ENCODE measurements at places on chromosomes 1 and 21.

DNA sequence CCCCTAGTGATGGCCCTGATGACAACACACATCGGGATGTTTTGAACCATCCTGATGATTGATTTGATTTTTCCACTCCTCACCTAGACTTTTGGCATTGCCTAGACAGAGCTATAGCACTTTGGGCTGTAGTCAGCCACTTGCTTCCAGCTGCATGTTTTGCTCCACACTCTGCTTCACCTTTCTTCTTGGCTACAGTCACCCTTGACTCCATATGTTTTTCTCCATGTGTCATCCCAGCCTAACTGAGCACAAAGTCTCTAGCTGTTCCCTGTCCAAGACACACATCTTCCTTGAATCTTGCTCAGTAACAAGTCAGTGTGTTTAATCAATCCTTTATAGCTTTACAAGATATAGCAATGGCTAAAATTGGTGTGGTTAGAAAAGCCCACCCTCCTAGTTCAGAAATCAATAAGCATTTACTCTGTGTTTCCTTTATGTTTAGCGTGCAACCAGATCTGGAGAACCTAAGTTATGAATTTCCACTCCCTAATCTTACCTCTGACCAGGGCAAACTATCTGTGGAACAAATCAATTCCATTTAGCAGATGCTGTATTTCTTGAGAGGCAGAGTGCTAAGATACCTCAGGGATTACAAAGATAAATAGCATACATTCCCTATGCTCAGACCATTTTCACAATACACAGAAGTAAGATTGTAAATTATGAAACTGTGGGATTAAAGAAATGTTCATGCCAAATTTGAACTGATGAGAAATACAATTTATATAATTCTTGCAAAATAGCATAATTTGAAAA lies 98.4 kb upstream of the LYPLAL1 start:
- DNase-seq = no peak

DNA sequence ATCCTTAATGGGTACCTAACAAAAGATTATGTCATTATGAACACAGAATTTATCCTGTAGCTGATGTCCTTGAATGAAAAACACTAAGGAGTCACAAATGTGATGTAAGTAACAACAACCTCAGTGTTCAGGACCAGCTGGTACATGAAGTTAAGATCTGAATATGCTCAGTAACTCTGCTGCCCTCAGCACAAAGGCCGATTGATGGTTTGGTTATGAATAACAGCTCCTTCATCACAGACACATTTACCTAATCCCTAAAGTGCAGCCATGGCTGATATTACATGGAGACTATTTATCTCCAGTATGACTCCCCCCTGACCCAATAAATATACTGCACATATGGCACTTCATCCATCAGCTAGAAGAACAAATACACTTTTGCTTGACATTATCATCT lies 75.2 kb downstream of the PLPPR5 start:
- DNase-seq = no peak

DNA sequence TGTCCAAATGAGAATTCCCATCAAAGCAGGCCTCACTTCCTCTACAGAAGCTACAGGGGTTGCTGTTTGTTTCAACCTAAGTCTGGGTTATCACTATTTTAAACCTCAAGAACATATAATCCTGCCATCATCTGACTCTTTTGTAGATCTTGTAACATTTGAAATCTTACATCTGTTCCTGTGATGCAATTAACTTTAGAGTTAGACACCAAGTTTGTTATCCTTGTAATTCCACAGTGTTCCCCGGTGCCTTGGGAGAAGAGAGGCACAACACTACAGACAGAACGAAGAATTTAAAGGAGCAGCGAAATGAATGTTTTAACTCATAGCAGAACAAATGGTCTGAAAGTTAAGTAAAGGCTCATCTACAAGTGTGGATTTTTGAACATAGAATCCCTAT lies 116.1 kb downstream of the UCHL5 start:
- no peak for DNase-seq

- DNase-seq = no peak
These were observed 4.8 kb downstream of the DCAF8 start for GRCh38 chr1:160257411-160258015.

- DNase-seq = no peak
These were observed 216.7 kb upstream of the HOOK1 start for GRCh38 chr1:59598120-59598440.

DNA sequence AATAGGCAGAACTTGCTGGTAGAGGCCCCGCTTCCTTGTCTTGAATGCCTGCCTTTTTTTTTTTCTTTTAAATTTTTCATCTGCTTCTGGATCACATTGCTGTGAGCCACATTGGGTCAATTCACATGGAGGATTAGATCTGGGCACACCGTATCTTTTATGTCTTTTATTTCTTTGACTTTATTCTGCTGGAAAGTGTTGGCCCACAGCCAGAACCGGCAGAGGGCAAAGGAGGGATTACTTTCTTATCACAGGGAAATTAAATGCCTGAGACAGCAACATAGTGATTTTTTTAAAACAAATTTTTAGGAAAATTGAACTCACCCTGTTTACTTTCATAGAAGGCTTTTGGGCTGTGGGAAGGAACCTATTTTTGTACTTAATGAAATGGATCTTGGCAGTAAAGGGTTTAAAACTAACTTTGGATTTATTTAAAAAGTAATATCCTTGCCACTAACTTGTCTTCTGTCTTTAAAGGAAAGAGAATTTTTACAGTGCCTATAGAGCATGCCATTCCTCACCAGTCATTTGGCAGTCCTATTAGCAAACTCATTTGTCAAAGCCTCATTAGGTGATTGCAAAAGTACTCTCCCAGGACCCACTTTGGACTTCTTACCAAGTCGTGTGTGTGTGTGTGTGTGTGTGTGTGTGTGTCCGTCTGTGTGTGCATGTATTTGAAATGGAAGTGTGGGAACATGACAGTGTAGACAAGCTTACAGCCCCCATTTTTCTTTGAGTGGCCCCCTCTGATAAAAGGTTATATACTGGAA lies 68.4 kb downstream of the ST6GALNAC3 start:
- no peak for DNase-seq

DNA sequence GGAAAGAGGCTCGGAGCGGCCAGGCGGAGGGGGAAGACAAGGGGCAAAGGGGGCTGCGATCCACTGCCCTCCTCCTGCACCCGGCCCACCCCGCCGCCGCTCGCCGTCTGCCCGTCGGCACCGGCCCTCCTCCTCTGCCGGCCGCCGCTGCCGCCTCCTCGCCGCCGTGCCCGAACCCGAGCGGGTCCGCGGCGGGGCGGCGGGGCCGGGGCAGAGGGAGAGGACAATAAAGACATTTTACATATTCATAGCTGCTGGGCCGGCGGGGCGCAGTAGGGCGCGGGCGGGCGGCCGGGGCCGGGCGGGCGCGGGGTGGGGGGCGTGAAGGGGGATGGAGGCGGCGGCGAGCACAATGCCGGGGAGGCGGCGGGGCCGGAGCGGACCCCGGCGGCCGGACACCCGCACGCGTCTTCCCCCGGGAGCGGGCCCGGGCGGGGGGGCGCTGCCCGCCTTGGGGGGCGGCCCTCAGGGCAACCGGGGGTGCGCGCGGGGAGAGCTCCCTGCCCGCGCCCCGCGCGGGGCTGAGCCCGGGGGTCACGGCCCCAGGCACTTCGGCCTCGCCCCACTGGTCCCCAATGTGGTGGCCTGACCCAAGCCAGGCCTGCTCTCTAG lies 546 bp downstream of the POU2F1 start:
- no peak for DNase-seq

DNA sequence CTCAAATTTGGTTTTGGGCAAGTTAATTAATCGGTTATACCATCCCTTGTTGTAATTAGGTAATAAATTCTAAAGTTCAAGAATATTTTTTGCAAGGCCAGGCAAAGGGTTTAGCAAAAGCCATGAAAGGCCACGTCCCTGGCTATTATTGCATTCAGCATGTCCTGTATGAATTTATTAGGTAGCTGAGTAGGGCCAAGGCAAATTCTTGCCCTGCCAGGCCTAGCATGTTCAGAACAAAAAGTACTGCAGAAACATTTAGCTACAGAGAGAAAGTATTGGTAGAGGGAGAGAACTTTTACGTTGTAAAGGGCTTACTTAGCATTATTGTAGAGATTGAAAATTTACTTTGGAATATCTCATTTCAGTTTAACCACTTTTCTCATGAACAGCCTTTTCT lies 94.4 kb downstream of the PATJ start:
- no peak for DNase-seq

DNA sequence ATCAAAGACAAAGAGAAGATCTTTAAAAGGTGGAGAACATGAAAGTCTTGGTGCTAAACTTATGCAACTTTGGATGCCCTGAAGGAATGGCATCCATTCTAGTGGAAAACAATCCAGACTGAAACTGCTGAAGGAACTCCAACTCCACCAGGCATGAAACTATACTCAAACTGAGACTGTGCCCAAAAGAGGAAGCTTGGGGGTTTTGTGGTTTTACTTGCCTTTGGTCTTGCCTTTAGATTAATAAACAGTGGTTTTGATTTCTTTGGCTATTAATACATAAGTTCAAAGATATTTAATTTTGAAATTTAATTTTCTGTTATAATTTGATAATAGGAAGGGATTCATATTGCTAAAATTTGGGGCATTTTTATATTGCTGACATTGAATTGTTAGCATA lies 17.4 kb upstream of the SLC30A10 start:
- no peak for DNase-seq

- no peak for DNase-seq
These were observed 482 bp downstream of the TM2D1 start for GRCh38 chr1:61724506-61724812.

DNA sequence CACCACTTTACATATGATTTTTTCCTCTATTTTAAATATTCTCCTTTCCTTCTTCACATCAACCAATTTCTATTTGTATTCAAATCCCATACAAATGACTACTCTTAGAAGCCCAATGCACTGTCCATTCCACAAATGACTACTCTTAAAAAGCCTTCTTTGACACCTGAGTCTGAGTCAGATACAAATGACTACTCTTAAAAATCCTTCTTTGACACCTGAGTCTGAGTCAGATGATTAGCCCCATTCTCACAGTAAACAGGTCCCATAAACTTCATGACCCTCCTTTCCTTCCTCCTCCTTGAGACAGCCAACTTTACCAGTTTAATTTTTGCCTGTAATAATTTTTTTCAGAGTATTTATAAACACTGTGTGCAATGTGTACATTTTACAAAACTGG lies 231.3 kb upstream of the USP25 start:
- DNase-seq = no peak

DNA sequence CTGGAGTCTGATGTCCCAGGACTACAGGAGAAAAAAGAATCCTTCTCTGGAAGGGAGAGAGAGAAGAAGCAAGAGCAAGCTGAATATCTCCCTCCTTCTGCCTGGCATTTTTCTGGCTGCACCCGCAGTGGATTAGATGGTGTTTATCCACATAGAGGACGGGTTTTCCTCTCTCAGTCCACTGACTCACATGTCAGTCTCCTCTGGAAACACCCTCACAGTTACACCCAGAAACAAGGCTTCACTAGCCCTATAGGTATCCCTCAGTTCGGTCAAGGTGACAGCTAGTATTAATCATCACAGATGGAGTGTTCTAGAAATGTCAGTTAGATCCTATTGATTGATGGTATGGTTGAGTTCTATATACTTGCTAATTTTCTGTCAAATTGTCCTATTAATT lies 87.9 kb downstream of the RHOU start:
- no peak for DNase-seq

DNA sequence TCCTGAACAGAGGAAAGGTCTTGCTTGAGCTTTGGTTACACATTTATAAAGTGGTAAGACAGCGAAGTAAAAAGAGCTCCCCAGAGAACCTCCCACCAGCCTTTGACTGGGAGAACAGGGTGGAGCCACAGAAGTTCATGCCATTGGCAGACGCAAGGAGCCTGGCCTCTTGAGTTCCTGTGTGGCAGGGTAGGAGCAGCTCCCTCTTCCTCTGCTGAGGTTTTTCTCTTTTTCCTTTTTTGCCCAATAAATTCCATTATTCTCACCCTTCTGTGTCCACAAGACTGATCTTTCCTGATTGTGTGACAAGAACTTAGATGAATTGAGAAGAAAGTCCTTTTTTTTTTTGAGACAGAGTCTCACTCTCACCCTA lies 4.3 kb downstream of the THEM4 start:
- DNase-seq = no peak

DNA sequence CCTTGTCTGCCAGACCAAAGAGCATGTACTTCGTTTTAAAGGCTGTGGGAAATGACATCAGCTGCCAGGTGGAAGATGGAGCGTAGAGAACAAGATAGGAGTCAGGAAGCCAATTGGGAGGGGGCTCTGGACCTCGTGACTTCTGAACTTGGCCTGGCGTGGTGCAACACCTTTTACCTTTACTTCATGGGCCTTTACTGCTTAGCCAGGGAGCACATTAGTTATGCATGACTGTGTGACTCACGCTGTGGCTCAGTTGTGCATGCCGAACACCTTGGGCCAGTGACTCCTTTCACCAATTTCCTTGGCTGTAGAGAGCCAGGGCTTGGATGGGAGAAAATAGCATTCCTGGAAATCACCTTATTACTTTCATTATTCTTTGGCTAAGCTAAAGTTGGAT lies 7.2 kb downstream of the XCL1 start:
- no peak for DNase-seq

GRCh38 chr1:186113461-186113860 lies 261.6 kb downstream of the TPR start:
- no peak for DNase-seq

- no peak for DNase-seq
These were observed 8.4 kb upstream of the USP33 start for GRCh38 chr1:77768006-77768405.

GRCh38 chr1:109040989-109041620 lies 797 bp downstream of the WDR47 start:
- no peak for DNase-seq
